ENCODE measurements at places on chromosomes 5 and 9.
A peak's percentile ranks its signal among the peaks of the same experiment; 100 is the strongest.

DNA sequence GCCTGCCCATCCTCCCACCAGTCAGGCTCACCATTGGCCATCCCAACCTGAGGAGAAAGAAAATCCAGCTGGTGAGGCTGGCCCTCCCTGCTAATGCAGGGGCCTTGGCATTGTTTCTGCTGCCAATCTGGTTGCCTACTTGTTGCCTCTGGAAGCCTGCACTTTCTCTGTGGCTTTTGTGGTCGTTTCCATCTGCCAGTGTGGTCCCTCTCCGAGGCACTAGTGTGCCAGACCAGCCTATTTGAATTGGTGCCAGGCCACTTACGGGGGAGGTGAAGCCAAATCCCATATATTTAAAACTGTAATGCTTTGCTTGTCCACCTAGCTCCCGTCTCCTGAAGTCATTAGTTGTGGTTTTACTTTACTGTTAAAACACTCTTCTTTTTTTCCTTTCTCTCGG, 213.4 kb upstream of the ADAMTSL1 start:
- H3K27ac ChIP-seq: no peak overlapping the region
- no peaks in the 10 kb centered on the region for H3K4me1 ChIP-seq
- DNase-seq: no peak
- no peak overlapping the region for H3K4me3 ChIP-seq

GRCh38 chr5:14497311-14497710, 84.3 kb upstream of the OTULINL start:
- H3K4me1 ChIP-seq: no peaks in the 10 kb centered on the region
- H3K36me3 ChIP-seq: peaks cover 40% of the 10 kb centered on the region
- DNase-seq: no peak
- H3K27ac ChIP-seq: no peak overlapping the region

DNA sequence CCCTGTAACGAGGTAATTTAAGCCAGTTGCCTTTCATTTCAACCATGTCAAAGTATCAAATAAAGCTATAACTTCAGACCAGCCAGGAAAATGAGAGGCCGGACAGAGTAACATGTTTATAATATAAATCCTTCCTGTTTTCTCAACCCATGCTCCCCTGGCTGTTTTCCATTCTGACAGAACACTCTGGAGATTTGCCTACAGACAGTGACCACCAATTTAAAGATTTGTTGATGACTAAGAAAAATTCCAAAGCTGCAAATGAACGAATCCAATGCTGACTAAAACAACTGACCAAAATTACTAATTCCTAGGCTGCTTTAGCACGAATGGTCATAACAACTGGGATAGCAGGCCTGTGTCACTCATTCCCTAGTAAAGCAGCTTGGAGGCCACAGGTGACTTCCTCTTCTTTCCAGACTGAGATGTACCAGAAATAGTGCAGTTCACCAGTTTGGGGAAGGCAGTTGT, 141.4 kb downstream of the AOPEP start:
- H3K4me1 ChIP-seq: peaks cover 27% of the 10 kb centered on the region
- H3K27ac ChIP-seq: peak overlapping the region; percentile 95
- no peaks in the 10 kb centered on the region for H3K36me3 ChIP-seq
- no peaks in the 10 kb centered on the region for H3K27me3 ChIP-seq

DNA sequence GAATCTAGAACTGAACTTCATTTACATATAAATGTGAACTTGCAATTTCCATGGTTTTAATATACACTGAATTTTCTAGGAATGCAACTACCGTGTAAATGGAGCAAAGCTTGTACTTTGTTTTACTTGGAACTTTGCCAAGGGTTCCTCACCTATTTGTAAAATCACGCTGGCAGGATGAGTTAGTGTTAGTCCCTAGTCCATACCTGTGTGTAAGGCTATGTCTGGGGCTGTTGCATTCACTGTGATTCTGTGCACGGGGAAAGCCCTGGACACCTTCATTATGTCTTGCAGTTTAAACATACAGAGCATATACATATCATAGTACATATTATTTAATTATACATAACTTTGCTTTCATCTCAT, 119.9 kb downstream of the PAX5 start:
- no peak for DNase-seq
- H3K27me3 ChIP-seq: no peaks in the 10 kb centered on the region
- H3K4me3 ChIP-seq: no peak overlapping the region
- H3K27ac ChIP-seq: no peak overlapping the region
- no peaks in the 10 kb centered on the region for H3K36me3 ChIP-seq
- no peaks in the 10 kb centered on the region for H3K4me1 ChIP-seq

- peaks cover 2% of the 10 kb centered on the region for H3K36me3 ChIP-seq
- no peak overlapping the region for H3K27ac ChIP-seq
- no peaks in the 10 kb centered on the region for H3K4me1 ChIP-seq
- H3K4me3 ChIP-seq: no peak overlapping the region
- DNase-seq: peak; percentile 72
Observed at GRCh38 chr9:34403554-34404380, 27.1 kb upstream of the MYORG start.

GRCh38 chr9:95065224-95065623, 252.3 kb downstream of the FANCC start:
- peaks cover 55% of the 10 kb centered on the region for H3K4me1 ChIP-seq
- peaks cover 16% of the 10 kb centered on the region for H3K36me3 ChIP-seq
- no peak overlapping the region for H3K4me3 ChIP-seq
- no peak for DNase-seq
- no peaks in the 10 kb centered on the region for H3K27me3 ChIP-seq
- peak overlapping the region; percentile 81 for H3K27ac ChIP-seq

DNA sequence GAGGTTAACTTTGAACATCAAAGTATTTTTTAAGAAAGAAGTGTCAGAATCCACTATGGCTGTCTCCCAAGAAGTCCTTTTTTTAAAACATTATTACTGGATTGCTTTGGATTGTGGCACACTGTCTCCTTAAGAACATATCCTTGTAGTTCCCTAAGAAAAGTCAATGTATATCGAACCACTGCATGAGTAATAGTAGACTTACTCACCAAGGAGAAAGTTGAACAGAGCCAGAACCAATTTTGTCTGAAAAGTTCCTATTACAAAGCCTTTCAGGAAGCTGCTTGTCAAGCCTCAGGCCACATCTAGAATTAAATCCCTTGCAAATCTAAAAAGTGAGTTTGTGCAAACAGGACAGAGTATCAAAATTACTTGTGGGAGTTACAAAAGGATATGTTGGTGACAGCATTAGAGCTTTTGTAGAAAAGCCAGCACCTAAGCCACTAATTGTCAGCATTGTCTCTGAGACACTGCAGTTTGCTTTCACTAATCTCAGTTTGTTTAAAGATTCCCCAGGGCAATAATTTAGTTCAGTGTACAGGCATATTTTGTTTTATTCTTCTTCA, 195.4 kb downstream of the MPDZ start:
- H3K4me3 ChIP-seq: no peak overlapping the region
- H3K4me1 ChIP-seq: no peaks in the 10 kb centered on the region
- H3K36me3 ChIP-seq: no peaks in the 10 kb centered on the region
- H3K27me3 ChIP-seq: no peaks in the 10 kb centered on the region
